Activated T-cell treated with anti-CD3 and anti-CD28 coated beads, Interleukin-2, amount 50 U/mL, for 72 hours (primary cell): ENCODE measurements at places on chromosomes 1 and 21. TPM values are rescaled to one million over a fixed set of nuclear protein-coding genes. Genes with fewer than 3 reads are reported as not detected.

The ZNF678 gene
- 15.1 TPM for total RNA-seq

- DNase-seq: no peak
Measured at GRCh38 chr1:167802235-167802634, 80.5 kb downstream of the MPZL1 start.

The AMY2A gene
- not detected for total RNA-seq

The LAMC2 gene
- 1.2 TPM for total RNA-seq

GRCh38 chr1:28986306-28986910, 72.0 kb downstream of the EPB41 start:
- DNase-seq: no peak

- no peak for DNase-seq
Measured at GRCh38 chr1:219771080-219771479, 157.3 kb downstream of the SLC30A10 start.

GRCh38 chr1:17225140-17225539, 20.2 kb downstream of the PADI1 start:
- no peak for DNase-seq

The TRIM46 gene
- total RNA-seq: 8.6 TPM

- DNase-seq: no peak
Measured at GRCh38 chr1:156391701-156392100, 22.7 kb downstream of the RHBG start.

- DNase-seq: no peak
Measured at GRCh38 chr1:223742856-223743517, 30.6 kb downstream of the CAPN2 start.

The HHIPL2 gene
- not detected for total RNA-seq

DNA sequence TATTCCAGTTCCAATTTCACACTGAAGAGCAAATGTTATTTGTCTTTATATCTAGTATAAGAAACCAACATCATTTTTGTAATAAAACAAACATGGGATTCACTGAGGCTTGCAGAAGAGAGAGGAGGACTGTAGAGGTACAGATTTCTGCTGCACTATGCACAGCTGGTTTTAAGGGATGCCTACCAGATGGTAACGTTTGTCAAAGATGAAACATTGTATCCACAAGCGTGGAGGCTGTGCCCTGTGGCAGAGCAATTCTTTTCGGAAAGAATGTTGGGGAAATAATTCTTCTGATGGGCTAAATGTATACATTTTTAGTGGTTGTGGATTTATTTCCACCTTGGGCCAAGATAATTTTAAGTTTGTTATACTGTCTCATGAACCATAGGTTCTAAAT, 272.4 kb downstream of the DUSP10 start:
- no peak for DNase-seq

The SLC45A1 gene
- total RNA-seq: 0.81 TPM

The EVI5 gene
- total RNA-seq: 30.8 TPM

GRCh38 chr1:226019572-226019971, 20.4 kb upstream of the SDE2 start:
- DNase-seq: no peak

GRCh38 chr1:152118915-152119314, 3.7 kb upstream of the TCHH start:
- DNase-seq: no peak
